ENCODE measurements at places on chromosomes 5 and 9. TPM values are rescaled to one million over a fixed set of nuclear protein-coding genes. Genes with fewer than 3 reads are reported as not detected.
A peak's percentile ranks its signal among the peaks of the same experiment; 100 is the strongest.

DNA sequence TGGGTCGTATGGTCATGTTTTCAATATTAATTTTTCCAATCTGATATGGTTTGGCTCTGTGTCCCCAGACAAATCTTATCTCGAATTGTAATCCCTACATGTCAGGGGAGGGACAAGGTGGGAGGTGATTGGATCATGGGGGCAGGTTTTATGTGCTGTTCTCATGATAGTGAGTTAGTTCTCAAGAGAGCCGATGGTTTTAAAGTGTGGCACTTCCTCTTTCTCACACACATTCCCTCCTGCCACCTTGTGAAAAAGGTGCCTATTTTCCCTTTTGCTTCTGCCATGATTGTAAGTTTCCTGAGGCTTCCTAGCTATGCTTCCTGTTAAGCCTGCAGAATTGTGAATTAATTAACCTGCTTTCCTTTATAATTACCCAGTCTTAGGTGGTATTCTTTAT lies 309.1 kb upstream of the GRIN3A start:
- no peak for DNase-seq

- no peak for DNase-seq
These were observed 147.1 kb downstream of the ERCC6L2 start for GRCh38 chr9:96022445-96023051.

DNA sequence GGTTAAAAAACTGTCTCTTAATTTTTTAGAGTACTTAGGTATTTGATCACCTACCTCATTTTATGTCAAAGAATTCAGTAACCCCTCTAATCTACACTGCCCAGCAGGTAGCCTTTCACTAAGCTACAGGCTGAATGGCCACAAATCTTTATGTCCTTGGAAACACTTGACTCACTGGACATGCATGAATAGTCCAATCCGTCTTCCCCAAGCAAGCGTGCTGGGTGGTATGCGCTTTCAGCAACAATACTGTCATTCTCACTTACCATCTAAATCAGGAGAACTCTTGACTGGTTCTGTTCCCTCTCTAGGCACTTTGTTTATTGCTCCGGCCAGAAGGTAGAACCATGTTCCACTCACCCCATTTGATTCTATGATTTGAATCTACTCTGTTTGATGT lies 73.1 kb downstream of the TRPM3 start:
- no peak for DNase-seq

DNA sequence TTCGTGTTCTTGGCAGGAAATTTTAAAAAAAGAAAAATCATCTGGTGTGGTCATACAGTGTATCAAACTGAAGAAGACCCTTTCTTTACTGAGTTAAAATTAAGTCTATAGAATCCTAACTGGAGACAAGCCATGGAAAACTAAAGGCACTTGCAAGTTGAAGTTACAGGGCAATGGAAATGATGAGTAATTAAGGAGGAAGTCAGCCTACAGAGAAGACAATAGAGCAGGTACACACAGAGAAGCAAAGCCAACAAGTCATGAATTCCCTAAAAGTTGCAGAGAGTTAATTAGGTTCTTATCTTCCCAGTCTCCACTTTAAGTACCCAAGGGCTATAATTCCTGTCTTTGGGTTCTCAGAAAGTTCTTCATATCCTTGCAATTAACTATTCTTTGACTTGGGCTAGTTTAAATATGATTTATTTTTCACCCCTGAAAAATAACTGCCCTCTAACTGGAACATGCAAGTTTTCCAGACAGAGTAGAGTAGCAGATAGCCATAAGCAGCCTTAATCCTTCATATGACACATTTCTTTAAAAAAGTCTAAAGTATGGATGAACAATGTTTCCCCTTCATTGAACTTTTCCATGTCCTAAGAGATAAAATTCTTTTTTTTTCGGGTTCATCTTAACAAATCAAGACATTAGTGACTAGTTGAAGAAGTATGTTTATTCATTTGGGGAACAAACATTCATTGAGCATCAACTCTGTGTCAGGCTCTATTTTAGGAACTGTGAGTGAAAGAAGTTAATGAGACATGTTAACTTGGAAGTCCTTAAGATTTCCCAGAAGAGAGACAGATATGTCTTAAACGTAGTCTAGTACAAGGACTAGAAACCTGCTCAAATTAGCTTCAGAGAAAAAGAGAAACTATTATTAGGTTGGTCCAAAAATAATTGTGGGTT lies 5.2 kb upstream of the ITGA2 start:
- peak; percentile 43 for DNase-seq

DNA sequence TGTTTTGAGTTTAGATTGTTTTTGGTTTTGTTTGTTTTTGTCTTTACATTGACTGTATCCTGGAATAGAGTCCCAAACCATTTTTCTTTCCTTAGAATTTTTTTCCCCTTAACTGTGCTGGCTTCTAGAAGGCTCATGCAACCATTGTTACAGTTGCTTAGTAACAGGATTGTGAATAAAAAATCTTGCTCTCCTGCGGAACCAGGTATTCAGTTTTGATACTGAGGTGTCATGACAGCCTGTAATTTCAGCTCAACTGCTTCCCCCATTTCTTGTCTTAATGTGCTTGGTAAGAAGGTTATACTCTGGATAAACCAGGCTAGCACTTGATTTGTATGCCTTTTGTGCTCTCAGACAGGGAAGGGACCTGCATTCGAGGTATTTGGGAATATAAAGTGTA lies 42.1 kb downstream of the FOCAD start:
- DNase-seq, result no peak

DNA sequence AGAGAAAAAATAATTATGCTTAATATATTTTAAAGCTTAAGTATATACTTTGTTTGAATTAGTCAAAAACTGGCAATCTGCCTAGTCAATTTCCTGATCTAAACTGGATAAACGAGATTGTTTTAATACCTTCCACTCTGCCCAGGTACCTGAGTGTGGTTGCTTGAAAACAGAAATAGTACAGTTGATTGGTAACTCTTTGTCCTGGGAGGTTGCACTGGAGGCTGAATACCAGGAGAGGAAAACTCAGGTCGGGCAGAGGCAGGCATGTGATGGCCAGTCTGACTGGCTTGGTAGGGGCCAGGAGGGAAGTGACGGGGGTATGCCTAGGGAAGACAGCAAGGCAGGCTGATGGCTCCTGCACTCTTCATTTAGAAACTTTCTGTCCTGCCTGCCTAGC lies 80.2 kb downstream of the PIK3R1 start:
- DNase-seq, result no peak

DNA sequence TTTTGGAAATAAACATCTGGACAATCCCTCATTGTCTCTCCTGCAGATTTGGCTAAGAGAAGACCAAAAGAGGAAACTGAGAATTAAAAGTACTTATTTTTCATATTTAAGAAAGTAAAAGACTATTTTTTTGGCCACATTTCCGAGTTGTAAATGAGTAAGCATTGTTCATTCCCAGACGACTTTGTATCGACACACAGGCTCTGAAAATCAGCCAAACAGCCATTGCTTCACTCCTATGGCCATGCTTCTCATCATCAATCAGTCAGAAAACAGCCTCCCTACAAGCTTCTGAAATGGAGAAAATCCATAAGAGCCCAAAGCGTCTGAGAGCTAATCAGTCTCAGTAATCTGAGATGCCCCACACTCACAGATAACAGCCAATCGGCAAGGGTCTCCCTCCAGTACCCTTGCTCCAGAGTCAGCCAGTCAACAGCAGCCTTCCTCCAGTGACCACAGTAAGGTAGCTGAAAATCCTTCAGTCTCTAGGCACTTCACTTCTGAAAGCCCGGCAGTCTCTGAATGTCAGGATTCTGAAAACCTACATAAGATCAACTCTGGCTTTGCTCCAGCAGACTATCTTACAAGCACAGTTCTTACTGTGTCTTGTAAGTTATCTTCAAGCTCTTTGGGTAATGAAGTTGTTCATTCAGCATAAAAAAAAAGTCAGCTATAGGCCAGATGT lies 30.9 kb downstream of the CDO1 start:
- DNase-seq, result no peak

- no peak for DNase-seq
These were observed 2.3 kb upstream of the FBXW11 start for GRCh38 chr5:172008689-172009141.

GRCh38 chr5:134437847-134438581 lies 26.3 kb upstream of the CDKN2AIPNL start:
- no peak for DNase-seq

GRCh38 chr5:171913987-171914273 lies 92.5 kb downstream of the FBXW11 start:
- no peak for DNase-seq

- DNase-seq, result no peak
These were observed 81.1 kb upstream of the KLF9 start for GRCh38 chr9:70495514-70495913.

DNA sequence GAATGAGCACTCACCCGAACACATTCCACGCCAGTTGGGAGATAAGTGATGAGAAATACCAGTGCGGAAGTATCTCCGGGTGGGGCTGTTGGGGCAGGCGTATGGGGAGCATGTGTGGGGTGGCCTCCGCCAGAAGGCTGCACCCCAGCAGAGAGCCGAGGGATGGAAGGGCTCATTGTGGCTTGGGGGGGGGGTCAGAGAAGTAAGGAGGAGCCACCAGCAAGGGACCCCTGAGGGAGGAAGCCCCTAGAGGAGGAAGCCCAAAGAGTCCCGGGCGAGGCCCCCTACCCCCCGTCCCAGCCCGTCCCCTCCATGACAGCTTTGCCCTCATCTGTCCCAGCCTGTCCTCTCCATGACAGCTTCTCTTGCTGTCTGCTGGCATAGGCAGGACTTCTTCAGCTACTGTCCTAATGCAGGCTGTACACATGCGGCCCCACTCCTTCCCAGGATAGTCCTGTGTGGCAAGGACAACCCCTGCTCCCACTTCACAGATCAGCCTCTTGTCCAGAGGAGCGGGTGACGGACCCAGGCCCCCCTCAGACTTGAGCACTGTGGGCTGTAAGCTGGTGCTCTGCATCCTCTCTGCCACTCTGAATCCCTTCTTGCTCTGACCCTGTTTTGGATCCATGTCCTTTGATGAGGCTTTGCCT lies 239.6 kb downstream of the CACNA1B start:
- no peak for DNase-seq

GRCh38 chr5:132385326-132386105 lies 16.0 kb downstream of the SLC22A5 start:
- DNase-seq, result peak; percentile 77

DNA sequence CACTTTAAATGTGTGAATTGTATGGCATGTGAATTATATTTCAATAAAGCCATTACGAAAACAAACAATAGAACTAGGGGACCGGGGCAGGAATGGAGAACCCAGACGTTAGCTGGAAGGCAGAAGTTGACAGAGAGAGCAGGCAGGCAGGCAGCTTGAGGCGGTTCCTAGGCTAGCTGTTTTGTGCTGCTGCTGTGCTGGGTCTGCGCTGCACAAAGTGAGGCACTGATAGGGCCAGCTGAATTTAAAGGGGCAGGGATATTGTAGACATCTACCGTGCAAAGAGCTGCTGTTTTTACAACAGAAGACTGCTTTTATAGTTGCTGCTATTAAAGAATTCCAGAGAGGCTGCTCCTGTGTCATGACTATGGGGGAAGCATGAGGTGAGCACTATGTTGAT lies 21.6 kb upstream of the MIER3 start:
- no peak for DNase-seq

DNA sequence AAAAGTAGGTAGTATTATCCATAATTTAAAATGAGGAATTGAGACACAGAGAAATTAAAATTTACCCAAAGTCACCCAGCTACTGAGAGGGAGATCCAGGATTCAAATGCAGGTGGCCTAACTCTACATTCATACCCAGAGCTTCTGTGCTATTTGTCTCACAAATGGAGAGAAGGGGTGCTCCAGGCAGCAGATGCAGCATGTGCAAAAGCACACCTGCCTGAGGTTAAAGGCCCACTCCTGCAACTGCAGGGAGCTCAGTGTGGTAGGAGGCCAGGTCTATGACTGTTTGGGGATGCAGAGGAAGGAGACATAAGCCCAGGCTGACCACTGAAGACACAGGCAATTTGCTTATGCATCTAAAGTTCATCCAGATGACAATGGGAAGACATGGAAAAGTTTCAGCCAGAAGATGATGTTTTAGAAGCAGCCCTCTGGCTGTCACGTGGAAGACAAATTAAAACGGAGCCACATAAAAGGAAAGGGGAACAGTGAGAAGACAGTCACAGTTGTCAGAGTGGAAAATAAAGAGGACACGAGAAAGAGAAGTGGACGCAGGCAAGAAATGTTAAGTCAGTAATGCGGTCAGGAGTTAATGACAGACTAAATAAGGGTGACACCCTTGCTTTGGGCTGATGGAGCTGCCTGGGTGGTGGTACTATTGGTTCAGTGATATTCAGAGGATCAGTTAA lies 214.7 kb downstream of the EBF1 start:
- DNase-seq, result no peak

DNA sequence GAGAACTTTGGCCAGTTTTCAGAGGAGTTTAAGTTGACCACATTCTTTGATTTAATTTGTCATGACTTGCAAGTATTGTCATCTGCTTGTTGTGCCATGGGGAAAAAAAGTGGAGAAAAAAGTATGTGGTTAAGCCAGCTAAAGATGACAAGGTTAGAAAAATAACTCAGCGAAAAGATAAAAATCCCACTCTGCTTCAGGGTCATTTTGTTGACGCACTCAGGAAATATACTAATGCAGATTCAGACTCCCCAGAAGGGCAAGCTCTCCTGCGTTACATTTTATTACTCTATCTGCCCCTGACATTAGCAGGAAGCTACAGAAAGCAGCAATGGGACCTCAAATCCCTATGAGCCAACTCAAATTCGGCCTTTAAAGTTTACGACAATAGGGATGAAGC lies 27.6 kb upstream of the TESK1 start:
- DNase-seq, result no peak

- no peak for DNase-seq
These were observed 241.9 kb upstream of the TLE4 start for GRCh38 chr9:79329861-79330260.

DNA sequence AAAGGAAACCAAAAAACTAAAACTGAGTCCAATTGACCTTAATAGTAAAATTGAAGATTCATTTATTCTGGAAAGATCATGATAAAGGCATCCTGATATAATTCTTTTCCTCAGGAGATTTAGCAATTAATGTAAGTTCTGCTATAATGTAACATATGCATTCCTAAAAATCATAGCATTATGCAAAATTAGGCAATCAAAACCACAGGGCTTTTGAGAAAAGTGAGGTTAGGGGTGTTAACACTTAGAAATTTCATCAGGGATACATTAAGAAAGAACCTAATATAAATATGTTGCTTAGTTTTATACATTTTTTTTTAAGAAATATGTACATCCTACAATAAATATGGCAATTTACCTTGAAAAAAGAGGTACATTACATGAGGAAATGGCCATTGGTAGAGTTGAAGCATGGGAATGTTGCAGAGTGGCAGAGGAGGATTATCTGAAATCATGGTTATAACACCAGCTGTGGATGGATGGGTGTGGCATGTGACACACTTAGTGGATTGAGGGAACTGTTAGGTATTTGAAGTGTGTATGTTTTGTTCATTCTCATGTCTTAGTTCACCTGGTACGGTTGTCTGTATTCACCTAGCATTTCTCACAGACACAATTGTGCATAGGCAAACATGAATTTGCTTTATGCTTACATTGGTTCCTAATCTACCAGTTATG lies 51.1 kb downstream of the CCNH start:
- DNase-seq, result no peak

The DDX4 gene
- total RNA-seq, result not detected

The NDUFS6 gene
- 94.2 TPM for total RNA-seq

The SLCO6A1 gene
- not detected for total RNA-seq

The IFNB1 gene
- not detected for total RNA-seq

The PFN3 gene
- total RNA-seq, result not detected

The PCDHB8 gene
- 7.5 TPM for total RNA-seq

The WNT8A gene
- not detected for total RNA-seq

Measured in A172 (cell line).